ENCODE measurements at places on chromosomes 1 and 21.

GRCh38 chr1:56911098-56911938 lies 54.5 kb downstream of the C8B start:
- DNase-seq = no peak

- DNase-seq = no peak
Observed at GRCh38 chr1:42926879-42927242, 31.8 kb downstream of the SLC2A1 start.

DNA sequence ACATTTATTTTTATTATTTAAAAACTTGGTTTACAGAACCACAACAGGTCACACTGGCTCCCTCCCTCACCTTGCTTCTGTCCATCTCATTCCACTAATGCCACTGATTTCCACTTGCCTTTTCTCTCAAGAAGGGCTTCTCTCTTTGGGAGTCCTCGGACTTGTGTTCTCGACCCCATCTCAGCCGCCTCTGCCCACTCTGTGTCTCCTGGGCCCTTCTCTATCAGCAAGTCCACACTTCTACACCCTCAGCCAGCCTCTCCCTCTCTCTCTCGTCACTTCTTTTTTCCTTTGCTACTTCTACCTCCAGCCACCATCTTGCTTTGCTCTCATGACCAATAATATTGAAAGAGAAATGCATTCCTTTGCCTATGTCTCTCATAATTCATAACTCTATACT lies 129.4 kb downstream of the HMGB4 start:
- no peak for DNase-seq

- DNase-seq = no peak
Observed at GRCh38 chr1:27137544-27138075, 17.3 kb downstream of the SLC9A1 start.

DNA sequence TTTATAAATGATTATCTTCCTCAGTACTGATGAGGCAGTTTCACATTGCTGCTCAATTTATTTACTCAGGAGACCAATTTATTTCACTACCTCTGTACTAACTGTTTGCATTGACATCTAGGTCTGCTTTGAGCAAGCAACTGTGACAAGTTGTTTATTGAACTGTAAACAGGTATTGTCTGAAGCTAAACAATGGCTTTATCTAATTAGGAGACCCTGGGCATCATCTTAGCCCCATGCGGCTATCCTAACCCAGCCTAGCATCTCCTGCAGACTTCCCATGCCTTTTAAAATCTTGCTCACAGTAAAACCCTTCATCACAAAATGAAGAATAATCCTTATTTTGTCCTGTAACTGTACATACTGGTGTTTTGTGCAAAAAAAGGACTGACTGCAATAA lies 348.2 kb downstream of the RWDD3 start:
- no peak for DNase-seq

GRCh38 chr1:55635856-55636255 lies 420.7 kb upstream of the USP24 start:
- DNase-seq = no peak

DNA sequence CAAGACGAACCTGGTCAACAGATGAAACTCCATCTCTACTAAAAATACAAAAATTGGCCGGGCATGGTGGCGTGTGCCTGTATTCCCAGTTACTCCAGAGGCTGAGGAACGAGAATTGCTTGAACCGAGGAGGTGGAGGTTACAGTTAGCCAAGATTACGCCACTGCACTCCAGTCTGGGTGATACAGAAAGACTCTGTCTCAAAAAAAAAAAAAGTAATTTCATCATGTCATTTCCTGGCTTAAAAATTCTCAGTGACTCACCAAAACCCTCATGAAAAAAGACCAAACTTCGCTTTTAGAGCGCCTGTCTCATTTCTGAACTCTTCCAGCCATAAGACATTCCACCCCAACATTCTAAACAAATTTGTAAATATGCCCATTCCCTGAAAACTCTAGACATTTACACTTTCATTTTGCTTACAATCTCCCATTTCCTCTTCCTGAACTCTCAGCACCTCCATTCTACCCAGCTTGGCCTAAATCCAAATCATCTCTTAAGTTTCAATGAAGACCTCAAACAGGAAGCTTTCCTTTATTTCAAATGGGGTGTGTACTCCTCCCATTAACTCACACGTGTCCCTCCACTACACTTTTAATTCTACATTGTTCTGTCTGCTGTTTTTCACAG lies 50.5 kb upstream of the PRRC2C start:
- no peak for DNase-seq

- no peak for DNase-seq
Observed at GRCh38 chr1:91731815-91732214, 154.1 kb downstream of the TGFBR3 start.

- DNase-seq = no peak
Observed at GRCh38 chr1:2165646-2166045, 28.9 kb downstream of the FAAP20 start.

- no peak for DNase-seq
Observed at GRCh38 chr21:36863260-36863659, 103.2 kb downstream of the HLCS start.

DNA sequence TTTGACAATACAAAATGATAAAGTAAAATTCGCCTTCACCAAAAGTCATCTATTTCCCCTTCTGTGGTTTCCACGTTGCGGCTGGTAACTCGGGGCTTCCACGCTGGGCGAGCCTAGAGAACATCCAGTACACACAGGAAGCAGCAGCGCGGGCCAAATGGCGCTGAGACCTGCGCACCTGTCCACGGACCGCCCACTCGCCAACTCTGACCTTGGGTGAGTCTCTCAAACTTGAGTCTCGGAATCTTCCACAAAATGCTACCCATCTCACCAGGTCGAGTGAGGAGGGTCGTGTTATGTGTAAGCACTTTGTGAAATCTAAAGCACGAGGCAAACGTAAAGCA lies 820 bp upstream of the TTF2 start:
- peak; percentile 34 for DNase-seq

- DNase-seq = no peak
Observed at GRCh38 chr1:25756215-25756614, 43.8 kb upstream of the SELENON start.

- no peak for DNase-seq
Observed at GRCh38 chr1:18217398-18218043, 109.9 kb downstream of the IGSF21 start.

- no peak for DNase-seq
Observed at GRCh38 chr1:167718914-167719691, 2.7 kb upstream of the MPZL1 start.

- no peak for DNase-seq
Observed at GRCh38 chr1:231359113-231359512, 21.0 kb downstream of the SPRTN start.

GRCh38 chr21:15520811-15521643 lies 208.8 kb upstream of the USP25 start:
- no peak for DNase-seq

- no peak for DNase-seq
Observed at GRCh38 chr1:68180441-68181164, 51.7 kb downstream of the WLS start.

DNA sequence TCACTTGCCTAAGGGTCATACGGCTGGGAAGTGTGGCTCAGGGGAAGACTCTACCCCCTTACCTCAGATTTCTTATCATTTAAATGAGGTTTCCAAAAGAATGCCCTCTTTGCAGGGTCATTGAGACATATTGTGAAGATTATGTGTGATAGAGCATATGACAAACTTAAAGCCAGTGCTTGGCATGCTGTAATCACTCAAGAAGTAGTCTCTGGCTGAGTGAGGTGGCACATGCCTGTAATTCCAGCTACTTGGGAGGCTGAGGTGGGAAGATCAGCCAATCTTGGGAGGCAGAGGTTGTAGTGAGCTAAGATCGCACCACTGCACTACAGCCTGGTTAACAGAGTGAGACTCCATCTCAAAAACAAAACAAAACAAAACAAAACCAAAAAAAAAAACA lies 7.5 kb upstream of the LDLRAD2 start:
- DNase-seq = no peak

GRCh38 chr21:39082656-39083376 lies 100.4 kb downstream of the PSMG1 start:
- no peak for DNase-seq

GRCh38 chr1:158112994-158113758 lies 67.5 kb upstream of the CD1D start:
- peak; percentile 67 for DNase-seq

DNA sequence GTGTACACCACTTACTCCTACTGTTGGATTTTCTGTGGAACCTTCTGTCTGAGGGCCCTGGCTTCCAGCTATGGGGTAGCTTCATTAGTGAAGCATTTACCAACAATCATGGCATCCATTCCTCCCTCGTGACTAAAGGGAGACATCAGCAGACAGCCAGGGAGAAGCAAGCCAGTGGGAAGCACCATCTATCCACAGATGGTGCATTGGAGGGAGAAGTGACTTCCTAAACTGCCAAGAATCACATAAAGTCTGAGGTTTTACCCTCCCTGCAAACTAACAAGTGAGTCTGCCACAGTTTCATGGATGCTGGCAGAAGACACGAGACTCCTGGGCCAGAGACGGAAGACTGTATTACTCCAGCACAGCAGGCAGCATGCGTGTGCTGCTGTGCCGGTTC lies 31.4 kb downstream of the UMODL1 start:
- no peak for DNase-seq

DNA sequence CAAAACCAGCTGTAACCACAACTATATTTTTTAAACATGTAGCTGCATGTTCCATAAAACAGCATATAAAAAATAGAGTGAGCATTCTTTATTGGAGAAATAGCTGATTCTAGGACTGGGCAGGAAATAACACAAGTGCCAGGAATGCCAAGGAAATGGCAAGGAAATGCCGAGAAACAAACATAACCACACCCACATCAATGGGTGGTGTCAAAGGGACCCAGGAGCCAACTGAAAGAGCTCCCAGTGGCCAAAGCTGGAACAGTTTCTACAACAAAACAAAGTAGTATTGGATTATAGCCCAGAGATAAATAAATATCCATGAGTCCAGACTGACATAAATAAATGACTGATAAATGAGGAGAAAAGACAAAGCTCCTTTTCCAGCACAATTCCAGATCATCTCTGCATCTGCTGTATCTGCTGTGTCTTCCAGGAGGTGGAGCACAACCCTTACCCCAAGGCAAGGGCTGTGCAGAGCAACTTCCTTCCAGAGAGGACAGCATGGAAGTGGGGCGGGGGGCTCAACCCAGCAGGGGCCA lies 28.1 kb downstream of the ADARB1 start:
- DNase-seq = no peak

DNA sequence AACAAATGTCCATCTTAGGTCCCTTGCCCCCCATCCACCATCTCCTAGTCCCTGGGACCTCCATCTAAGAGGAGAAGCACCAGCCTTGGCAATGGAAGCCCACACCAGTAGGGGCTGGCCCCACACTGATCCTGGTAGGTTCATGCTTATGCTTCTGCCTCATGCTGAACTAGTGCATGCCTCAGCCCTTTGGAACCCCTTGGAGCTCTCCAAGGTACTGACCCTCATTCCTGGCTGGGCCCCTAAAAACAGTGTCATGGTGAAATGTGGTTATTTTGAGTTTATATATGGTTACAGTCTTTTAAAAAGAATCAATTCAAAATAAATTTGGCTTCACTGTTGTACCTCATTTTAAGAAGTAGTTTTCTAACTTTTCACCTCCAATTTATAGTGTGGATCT lies 108.3 kb downstream of the HIVEP3 start:
- no peak for DNase-seq

- DNase-seq = no peak
Observed at GRCh38 chr21:41779659-41780058, 12.8 kb upstream of the RIPK4 start.

- DNase-seq = no peak
Observed at GRCh38 chr1:157376681-157377080, 175.6 kb downstream of the FCRL5 start.

- DNase-seq = no peak
Observed at GRCh38 chr1:3275471-3276340, 178.8 kb upstream of the ARHGEF16 start.

DNA sequence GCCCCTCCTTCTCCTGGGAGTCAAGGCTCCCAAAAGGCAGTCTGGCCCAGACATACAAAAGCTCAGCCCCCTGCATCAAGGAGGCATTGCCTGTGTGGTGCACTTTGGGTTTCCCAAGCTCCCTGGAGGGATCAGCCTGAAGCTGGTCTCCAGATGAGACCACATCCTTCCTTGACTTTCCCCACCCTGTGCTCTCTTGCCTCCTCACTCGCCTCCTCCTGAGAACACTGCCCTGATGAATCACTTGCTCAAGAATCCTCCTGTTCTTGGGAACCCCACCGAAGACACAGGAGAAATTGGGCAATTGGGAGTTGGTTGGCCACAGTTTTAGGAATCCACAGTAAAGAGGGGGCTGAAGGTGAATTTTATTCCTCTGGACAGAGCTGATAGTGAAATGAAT lies 34.8 kb upstream of the LYST start:
- DNase-seq = no peak

GRCh38 chr21:45552696-45553391 lies 10.6 kb upstream of the SLC19A1 start:
- DNase-seq = no peak

GRCh38 chr21:45816794-45817193 lies 164.8 kb upstream of the COL6A1 start:
- DNase-seq = no peak

GRCh38 chr21:41751611-41752011 lies 15.2 kb downstream of the RIPK4 start:
- no peak for DNase-seq

DNA sequence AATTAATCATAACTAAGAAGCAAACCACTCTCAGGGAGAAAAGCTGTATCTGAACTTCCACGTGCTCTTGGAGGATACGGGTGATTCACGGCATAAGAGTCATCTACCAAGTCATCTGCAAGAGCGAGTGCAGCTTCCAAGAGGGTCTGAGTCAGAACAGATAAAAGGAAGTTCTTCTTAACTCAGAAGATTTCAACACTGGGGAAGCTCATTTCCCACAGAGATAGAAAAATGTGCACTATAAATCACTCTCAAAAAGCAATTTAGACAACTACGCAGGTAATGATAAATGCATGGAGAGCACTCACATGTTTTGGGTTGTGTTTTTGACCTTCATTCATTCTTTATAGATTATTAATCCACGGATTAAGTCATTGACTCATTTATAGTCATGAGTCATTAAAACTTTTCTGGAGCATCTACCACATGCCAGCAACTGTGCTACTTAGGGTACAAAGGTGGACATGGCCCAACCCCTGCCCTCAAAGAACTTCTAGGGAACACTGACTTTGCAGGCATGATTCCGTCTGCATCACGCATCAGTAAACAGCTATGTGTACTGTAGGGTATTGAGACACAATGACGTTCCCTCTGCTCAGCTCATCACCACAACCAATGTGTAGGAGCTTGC lies 20.8 kb downstream of the KCNJ15 start:
- DNase-seq = no peak

GRCh38 chr1:208139434-208140045 lies 104.6 kb downstream of the PLXNA2 start:
- no peak for DNase-seq

- no peak for DNase-seq
Observed at GRCh38 chr1:3277623-3278022, 176.8 kb upstream of the ARHGEF16 start.

DNA sequence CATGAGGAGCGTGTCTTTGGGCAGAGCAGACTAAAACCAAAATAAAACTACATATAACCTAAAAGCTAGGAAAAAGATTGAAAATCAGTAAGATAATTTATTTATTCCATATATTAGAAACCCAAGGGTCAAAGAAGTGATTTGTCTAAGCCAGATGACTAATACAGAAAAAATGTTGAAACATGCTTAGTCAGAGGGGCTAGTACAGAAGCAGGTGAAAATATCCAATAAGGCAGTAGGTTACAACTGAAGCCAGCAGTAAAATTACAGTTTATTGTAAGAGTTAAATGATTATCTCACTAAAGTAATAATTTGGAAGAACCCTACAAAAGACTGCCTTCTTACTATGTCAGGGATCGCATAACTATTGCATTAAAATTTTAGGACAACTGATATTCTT lies 1190.9 kb upstream of the PRMT6 start:
- DNase-seq = no peak
